Activated T-cell treated with anti-CD3 and anti-CD28 coated beads, Interleukin-2, amount 50 U/mL, for 72 hours (primary cell): ENCODE measurements at places on chromosomes 1 and 21. TPM values are rescaled to one million over a fixed set of nuclear protein-coding genes. Genes with fewer than 3 reads are reported as not detected.

DNA sequence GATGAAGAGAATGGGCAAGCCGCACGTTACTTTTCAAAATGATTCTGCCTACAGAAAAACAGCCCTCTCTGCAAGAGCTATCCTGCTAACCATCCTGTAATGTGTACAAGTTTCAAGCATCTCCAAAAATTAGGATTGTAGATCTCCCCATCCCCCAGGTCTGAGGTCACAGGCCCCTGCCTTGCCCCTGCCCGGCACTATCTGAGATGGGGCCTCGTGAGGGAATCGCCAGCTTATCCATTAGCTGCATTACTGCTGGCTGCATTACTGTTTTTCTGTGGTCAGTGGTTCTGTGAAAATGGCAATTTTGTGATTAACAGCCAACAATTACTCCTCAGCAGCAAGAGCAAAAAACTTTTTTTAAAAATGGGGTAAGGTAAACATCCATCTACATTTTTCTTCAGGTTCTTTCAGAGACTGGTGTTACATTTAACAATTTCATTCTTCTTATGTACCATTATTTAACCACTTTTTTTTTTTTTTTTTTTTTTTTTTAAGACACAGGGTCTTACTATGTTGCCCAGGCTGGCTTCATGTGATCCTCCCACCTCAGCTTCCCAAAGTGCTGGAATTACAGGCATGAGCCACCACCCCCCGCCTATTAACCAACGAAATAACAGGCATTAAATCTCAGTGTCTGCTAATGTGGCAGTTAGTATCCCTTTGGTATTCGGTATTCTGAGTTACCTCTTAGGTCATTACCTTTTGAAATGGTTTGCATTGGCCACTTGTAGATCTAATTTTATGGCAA is 83.8 kb downstream of the MRPL37 start:
- no peaks in the 10 kb centered on the region for H3K27me3 ChIP-seq
- peaks cover 76% of the 10 kb centered on the region for H3K4me1 ChIP-seq
- H3K27ac ChIP-seq: peak overlapping the region; percentile 78
- H3K4me3 ChIP-seq: peak overlapping the region; percentile 52
- no peak for DNase-seq

- no peaks in the 10 kb centered on the region for H3K36me3 ChIP-seq
- no peak overlapping the region for H3K27ac ChIP-seq
- peaks cover 9% of the 10 kb centered on the region for H3K4me1 ChIP-seq
- no peak overlapping the region for H3K4me3 ChIP-seq
- no peaks in the 10 kb centered on the region for H3K27me3 ChIP-seq
Observed at GRCh38 chr1:43352881-43353280, 5.9 kb upstream of the CDC20 start.

DNA sequence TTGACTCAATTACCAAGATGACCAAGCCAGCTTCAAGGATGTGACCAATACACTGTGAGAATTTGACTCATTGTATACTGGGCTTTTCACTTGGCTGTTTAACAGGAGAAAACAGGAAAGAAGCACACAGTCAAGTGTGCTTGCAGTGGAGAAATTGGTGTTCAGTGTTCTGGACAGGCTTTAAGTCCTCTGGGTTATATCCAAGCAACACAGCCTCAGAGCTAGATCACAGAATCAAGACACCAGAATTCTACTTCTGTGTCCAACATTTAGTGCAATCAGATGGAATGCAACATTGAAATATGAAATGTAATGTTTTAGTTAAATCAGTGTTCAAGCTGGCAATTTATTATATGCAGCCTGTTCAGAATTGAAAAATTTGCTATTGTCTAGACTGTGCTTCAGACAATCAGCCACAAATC is 694.4 kb downstream of the LTN1 start:
- no peaks in the 10 kb centered on the region for H3K27me3 ChIP-seq
- no peaks in the 10 kb centered on the region for H3K4me1 ChIP-seq
- H3K36me3 ChIP-seq: no peaks in the 10 kb centered on the region
- DNase-seq: no peak
- H3K4me3 ChIP-seq: no peak overlapping the region

GRCh38 chr1:186884251-186884650 is 55.5 kb downstream of the PLA2G4A start:
- H3K4me1 ChIP-seq: no peaks in the 10 kb centered on the region
- no peak for DNase-seq
- no peak overlapping the region for H3K27ac ChIP-seq
- peaks cover 6% of the 10 kb centered on the region for H3K36me3 ChIP-seq
- no peak overlapping the region for H3K4me3 ChIP-seq
- peaks cover 6% of the 10 kb centered on the region for H3K27me3 ChIP-seq

GRCh38 chr1:168320800-168321450 is 40.2 kb downstream of the TBX19 start:
- H3K27me3 ChIP-seq: no peaks in the 10 kb centered on the region
- peaks cover 36% of the 10 kb centered on the region for H3K4me1 ChIP-seq
- H3K36me3 ChIP-seq: no peaks in the 10 kb centered on the region
- H3K27ac ChIP-seq: no peak overlapping the region
- no peak overlapping the region for H3K4me3 ChIP-seq

- no peak overlapping the region for H3K27ac ChIP-seq
- no peak overlapping the region for H3K4me3 ChIP-seq
- no peaks in the 10 kb centered on the region for H3K36me3 ChIP-seq
- H3K27me3 ChIP-seq: no peaks in the 10 kb centered on the region
- H3K4me1 ChIP-seq: no peaks in the 10 kb centered on the region
Observed at GRCh38 chr1:15370781-15371520, 38.7 kb upstream of the EFHD2 start.

DNA sequence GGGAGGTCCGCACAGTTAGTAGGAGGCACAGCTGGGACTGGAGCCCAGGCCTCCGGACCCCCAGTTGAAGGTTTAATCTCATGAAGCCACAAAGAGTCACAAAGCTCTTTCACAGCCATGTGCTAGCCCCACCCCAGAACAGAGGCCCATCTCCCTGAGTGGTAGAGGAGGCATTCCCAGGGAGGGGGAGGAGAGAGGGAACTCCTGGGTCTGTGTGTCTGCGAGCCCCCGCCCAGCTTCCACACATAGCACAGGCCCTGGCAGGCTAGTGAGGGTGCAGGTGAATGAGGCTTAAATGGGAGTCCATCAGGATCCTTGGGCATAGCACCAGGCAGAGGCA is 197.8 kb downstream of the MATN1 start:
- no peak overlapping the region for H3K27ac ChIP-seq
- no peak for DNase-seq
- peaks cover 20% of the 10 kb centered on the region for H3K27me3 ChIP-seq

- H3K4me3 ChIP-seq: no peak overlapping the region
- no peaks in the 10 kb centered on the region for H3K4me1 ChIP-seq
- H3K36me3 ChIP-seq: no peaks in the 10 kb centered on the region
- DNase-seq: no peak
Observed at GRCh38 chr1:90809093-90809492, 92.0 kb upstream of the BARHL2 start.

DNA sequence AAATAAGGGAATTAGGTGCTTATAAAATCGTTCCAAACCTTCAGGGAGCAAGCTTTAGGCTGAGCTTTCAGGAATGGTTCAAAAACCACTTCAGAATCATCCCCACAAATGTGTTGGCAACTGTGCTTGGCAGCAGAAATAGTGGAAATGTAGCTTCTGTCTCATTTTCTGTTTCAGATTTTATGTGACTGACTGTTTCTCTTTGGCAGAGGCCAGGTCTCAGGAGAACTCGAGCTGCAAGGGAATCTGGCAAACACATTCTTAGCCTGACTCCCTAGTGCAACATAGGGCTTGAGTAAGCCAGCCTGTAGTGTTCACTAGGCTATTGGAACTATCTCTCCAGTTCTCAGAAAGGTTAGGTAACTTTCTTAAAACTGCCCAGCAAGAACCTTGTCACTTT is 128.6 kb downstream of the PLA2G4A start:
- no peak overlapping the region for H3K4me3 ChIP-seq
- H3K27me3 ChIP-seq: no peaks in the 10 kb centered on the region
- no peaks in the 10 kb centered on the region for H3K4me1 ChIP-seq
- DNase-seq: no peak

DNA sequence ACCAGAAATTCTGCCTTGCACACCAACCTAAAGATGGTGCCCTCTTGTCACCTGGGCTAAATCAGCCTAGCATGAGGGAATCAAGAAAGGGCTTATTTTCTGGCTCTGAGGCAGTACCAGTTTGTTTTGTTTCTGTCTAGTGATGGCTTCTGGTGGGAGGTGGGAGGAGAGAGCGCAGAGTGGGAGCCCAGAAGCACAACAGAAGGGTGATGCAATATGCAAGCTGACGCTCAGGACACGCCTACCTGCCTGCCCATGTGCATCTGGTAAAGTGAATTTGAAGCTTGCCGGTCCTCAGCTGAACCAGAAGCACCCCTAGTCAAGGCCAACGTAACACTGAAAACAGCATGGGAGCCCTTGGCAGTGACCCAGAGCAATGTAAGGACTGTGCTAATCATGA is 138.4 kb upstream of the TIAM1 start:
- DNase-seq: no peak
- no peaks in the 10 kb centered on the region for H3K27me3 ChIP-seq
- H3K4me1 ChIP-seq: no peaks in the 10 kb centered on the region
- H3K36me3 ChIP-seq: peaks cover 11% of the 10 kb centered on the region
- H3K4me3 ChIP-seq: no peak overlapping the region

GRCh38 chr1:94927405-94928175 is 680 bp upstream of the CNN3 start:
- no peak overlapping the region for H3K27ac ChIP-seq
- H3K36me3 ChIP-seq: no peaks in the 10 kb centered on the region
- H3K27me3 ChIP-seq: peaks cover 27% of the 10 kb centered on the region
- H3K4me3 ChIP-seq: peak overlapping the region; percentile 53
- DNase-seq: no peak
- H3K4me1 ChIP-seq: peaks cover 16% of the 10 kb centered on the region

GRCh38 chr1:235279694-235280093 is 48.3 kb downstream of the ARID4B start:
- H3K27ac ChIP-seq: no peak overlapping the region
- no peak overlapping the region for H3K4me3 ChIP-seq
- H3K4me1 ChIP-seq: peaks cover 61% of the 10 kb centered on the region
- no peak for DNase-seq
- peaks cover 1% of the 10 kb centered on the region for H3K36me3 ChIP-seq

DNA sequence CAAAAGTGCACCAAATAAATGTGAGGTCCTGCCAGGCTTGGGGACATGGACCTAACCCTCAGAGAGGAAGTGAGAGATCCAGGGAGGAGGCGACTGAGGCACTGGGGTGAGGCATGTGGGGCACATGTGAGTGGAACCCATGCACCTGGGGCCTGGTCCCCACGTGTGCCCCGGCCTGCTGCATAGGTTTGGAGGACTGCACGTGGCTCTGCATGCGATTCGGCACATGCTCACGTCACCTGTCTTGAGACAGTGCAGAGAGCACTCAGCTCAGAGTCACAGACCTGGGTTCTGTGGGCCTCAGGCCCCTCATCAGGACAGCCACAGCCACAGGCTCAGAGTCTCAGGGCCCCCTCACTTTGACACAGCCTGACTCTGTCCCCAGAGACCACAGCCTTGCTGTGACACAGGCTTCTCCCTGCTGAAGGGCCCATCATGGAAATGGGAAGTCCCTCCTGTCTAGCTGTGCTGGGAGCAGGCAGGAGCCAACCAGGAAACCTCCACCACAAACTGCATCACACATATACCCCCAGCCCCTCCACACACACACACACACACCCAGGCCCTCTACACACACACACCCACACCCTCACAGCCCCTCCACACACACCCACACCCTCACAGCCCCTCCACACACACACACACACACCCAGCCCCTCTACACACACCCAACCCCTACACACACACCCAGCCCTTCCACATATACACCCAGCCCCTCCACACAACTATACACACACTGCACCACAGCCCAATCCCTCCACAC is 48.2 kb downstream of the SLC9A1 start:
- no peak for DNase-seq
- peaks cover 3% of the 10 kb centered on the region for H3K36me3 ChIP-seq
- no peaks in the 10 kb centered on the region for H3K27me3 ChIP-seq
- H3K27ac ChIP-seq: peak overlapping the region; percentile 40

DNA sequence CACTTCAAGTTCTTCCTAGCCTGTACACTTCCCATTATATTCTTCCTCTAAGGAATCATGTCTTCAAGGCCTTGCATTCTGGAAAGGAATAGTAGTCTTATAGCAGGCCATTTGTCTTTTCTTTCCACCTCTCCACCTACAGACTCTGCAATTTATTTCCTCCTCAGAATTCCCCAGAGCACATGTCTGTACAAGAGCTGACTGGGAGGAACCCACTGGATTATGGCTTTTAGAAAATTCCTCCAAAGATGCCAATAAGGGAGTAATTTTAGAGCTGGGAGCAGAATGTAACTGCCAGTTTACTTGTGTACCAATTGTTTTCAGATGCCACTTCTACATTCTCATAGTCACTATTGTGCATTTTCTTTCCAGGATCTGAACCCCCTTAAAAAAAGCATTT is 3.4 kb upstream of the PSMG1 start:
- peaks cover 81% of the 10 kb centered on the region for H3K4me1 ChIP-seq
- peak overlapping the region; percentile 86 for H3K27ac ChIP-seq
- DNase-seq: no peak
- no peak overlapping the region for H3K4me3 ChIP-seq
- H3K36me3 ChIP-seq: peaks cover 4% of the 10 kb centered on the region

- no peaks in the 10 kb centered on the region for H3K4me1 ChIP-seq
- no peak overlapping the region for H3K27ac ChIP-seq
- no peak overlapping the region for H3K4me3 ChIP-seq
- DNase-seq: no peak
Observed at GRCh38 chr1:68291688-68292384, 59.5 kb upstream of the WLS start.

DNA sequence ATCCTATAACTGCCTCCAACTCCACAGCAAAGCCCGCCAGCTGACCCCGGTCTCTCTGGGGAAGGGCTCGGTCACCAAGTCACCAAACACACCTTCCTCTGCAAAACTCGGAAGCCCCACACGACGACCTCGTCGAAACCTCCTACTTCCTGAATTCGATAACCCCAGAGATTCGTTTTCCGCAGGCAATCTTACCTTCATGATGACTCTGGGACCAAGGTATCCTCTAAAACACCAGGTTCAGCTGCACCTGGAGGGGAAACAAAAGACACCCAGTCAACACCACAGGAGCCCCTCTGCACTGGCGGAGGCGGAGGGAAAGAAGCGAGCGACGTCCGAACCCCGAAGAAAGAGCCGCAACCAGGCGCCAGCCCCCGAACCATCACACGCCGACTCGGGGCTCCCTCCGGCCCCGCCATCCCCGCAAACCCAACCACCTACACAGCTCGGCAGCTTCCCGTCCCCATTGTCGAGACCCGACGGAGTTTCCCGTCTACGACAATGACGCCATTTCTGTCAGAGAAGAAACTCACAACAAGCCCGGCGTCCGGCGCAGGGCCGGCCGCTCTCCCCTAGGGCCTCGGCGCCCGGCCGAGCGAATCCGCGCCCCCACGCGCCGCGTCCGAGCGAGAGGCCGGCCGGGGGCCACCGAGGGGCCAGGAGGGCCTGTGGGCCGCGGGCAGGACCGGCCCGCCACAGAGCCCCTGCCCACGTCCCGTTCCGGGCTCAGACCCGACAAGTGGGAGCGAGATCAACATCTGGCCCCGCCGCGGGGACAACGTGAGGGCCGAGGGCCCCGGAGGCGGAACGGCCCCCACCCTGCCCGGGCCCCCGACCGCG is 1.0 kb downstream of the ARID4B start:
- H3K4me1 ChIP-seq: peaks cover 43% of the 10 kb centered on the region
- peak overlapping the region; percentile 98 for H3K27ac ChIP-seq
- peak overlapping the region; percentile 99 for H3K4me3 ChIP-seq
- peak; percentile 83 for DNase-seq
- H3K27me3 ChIP-seq: no peaks in the 10 kb centered on the region

Gene TNFRSF1B
- total RNA-seq: 130 TPM

Gene TMEM52
- total RNA-seq: 0.88 TPM

Gene CR1L
- not detected for total RNA-seq

Gene OVAAL
- not detected for total RNA-seq

Gene F13B
- not detected for total RNA-seq

Gene RPTN
- not detected for total RNA-seq

Gene CHML
- 7.0 TPM for total RNA-seq

Gene COL18A1
- 7.5 TPM for total RNA-seq

Gene VPS13D
- 36.0 TPM for total RNA-seq

Gene CFHR5
- total RNA-seq: not detected
